A549 treated with CpdA at 1 μM for 4 hours (cell line): ENCODE measurements at places on chromosomes 5 and 9. TPM values are rescaled to one million over a fixed set of nuclear protein-coding genes. Genes with fewer than 3 reads are reported as not detected.

Gene LMX1B
- 1.3 to 1.9 TPM (median 1.7 TPM) in 5 replicates for total RNA-seq

Gene FAM169A
- total RNA-seq, result 4.4 to 7.4 TPM (median 6.2 TPM) in 5 replicates

Gene CMYA5
- total RNA-seq, result 0.10 to 0.24 TPM (median 0.22 TPM) in 5 replicates

Gene DMRT3
- not detected in 5 replicates for total RNA-seq

Gene SV2C
- total RNA-seq, result not detected in 5 replicates
